ENCODE measurements at places on chromosomes 11 and 22.

- peak; percentile 52 for DNase-seq
Measured at GRCh38 chr22:41523464-41524221, 20.6 kb downstream of the POLR3H start.

GRCh38 chr11:124740277-124740882 is 638 bp downstream of the NRGN start:
- peak; percentile 56 for DNase-seq

DNA sequence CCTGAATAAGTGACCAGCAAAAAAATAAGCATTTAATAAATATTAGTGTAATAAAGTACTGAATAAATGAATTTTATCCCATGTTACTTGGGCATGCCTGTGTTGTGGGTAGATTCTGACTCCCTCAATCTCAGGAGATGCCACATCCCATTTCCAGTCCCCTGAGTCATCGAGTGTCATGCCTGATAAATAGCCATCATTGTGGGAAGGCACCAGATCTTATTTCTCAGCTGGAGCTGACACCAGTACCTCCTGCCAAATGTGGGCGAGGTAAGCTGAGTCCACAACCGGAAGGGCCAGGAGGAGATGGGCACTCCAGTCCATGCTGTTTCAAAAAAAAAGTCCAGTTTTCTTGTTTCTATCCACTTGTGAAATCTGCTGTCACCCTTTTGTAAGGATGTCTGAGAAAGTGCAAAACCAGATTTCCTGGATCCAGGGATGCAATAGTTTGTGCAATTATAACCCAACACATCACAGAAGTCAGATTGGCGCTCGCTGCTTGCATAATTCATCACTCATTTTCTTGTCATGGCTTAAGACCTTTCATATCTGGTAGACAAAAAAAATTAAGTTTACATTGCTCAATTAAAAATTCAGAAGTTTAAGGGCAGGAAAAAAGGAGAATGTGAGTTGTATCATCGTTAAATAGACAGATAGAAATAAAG is 311.6 kb downstream of the MIAT start:
- DNase-seq = no peak

- DNase-seq = no peak
Measured at GRCh38 chr11:117044287-117045035, 53.8 kb downstream of the SIK3 start.

All from Peyer's patch (tissue), 4 donors.